ENCODE measurements at places on chromosomes 6 and 20.

DNA sequence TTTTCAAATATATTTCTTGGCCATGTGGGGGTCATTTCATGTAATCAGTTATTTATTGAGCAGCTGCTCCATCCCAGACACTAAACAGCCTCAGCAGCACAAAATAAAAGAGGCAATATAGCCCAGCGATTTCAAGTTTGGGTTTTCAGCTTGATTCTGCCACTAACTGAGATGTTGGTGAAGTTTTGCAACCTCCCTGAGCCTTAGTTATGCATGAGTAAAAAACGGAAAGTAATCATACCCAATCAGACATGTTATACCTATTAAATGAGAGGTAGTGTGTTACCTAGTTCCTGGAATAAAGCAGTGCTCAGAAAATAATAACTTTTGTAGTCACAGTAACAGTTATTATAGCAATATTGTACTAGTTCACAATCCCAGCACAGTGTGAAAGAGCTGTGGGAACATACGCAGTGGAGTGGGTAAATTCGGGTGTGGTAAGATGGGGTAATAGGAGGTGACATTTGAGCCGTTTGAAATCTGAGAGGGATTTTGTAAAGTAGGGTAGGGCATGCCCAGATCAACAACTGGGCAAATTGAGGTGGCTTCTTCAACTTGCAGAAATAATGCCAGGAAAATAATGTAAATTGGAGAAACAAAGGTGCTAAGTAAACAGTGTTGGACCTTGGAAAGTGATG lies 1.5 kb downstream of the SLC9A8 start:
- no peak for DNase-seq

DNA sequence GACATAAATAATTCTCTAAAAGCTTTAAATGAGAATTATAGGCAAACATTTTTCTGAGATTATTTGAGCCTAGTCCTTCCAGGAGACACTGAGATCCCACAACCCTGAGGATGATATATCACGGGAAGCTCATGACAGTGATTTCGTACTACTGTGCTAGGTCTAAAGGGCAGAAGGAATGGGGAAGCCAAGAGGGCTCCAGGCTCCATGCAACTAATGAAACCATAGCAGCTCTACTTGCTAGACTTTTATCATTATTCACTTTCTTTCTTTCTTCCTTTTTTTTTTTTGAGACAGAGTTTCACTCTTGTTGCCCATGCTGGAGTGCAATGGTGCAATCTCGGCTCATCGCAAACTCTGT lies 57.3 kb upstream of the SGK1 start:
- no peak for DNase-seq

GRCh38 chr6:21478883-21479539 lies 114.5 kb upstream of the SOX4 start:
- no peak for DNase-seq

- peak; percentile 34 for DNase-seq
Observed at GRCh38 chr20:38833154-38833856, 27.8 kb downstream of the PPP1R16B start.

- no peak for DNase-seq
Observed at GRCh38 chr6:104829183-104829958, 30.3 kb downstream of the HACE1 start.

DNA sequence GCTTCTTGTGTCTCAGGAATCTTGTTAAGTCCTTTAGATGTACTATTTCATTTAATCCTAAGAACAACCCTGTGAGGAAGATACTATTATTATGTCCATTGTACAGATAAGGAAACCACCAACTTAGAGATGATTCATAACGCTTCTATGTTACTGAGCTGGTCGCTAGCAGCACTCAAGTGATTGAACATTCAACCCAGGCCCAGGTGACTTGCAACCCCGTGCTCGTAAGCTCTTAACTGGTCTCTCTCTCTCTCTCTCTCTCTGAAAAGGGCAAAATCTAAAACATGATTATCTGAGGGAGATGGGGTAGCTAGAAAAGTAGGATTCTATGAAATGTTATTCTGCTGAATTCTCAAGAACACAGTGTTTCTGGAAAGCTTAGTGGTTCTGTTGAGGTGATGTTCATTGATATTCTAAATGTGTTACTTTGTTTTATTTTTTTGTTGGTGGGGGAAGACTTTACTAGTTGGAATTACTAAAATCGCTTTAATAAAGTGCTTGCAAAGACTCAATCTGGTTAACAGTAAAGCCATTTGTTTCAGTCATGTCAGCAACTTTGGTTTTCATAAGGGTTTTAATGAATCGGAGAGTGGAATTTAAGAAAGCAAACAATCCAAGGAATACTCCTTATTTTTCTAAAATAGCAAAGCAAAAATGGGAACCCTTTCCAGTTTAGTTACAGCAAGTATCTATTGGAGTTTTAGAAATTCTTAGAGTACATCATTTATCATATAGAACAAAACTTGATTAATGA lies 265.0 kb upstream of the TAB2 start:
- no peak for DNase-seq

DNA sequence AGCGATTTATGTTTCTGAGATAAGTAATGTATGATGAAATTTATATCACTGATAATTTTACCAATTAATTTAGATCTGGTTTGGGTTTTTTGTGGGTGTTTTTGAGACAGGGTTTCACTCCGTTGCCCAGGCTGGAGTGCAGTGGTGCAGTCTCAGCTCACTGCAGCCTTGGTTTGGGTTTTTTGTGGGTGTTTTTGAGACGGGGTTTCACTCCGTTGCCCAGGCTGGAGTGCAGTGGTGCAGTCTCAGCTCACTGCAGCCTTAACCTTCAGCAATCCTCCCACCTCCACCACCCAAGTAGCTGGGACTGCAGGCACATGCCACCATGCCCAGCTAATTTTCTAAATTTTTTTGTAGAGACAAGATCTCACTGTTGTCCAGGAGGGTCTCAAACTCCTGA lies 13.0 kb downstream of the MRS2 start:
- no peak for DNase-seq

GRCh38 chr20:45798935-45799642 lies 7.3 kb downstream of the DNTTIP1 start:
- DNase-seq: peak; percentile 73

GRCh38 chr6:816510-817084 lies 123.7 kb upstream of the EXOC2 start:
- no peak for DNase-seq

GRCh38 chr6:156345700-156346099 lies 431.5 kb upstream of the ARID1B start:
- no peak for DNase-seq

DNA sequence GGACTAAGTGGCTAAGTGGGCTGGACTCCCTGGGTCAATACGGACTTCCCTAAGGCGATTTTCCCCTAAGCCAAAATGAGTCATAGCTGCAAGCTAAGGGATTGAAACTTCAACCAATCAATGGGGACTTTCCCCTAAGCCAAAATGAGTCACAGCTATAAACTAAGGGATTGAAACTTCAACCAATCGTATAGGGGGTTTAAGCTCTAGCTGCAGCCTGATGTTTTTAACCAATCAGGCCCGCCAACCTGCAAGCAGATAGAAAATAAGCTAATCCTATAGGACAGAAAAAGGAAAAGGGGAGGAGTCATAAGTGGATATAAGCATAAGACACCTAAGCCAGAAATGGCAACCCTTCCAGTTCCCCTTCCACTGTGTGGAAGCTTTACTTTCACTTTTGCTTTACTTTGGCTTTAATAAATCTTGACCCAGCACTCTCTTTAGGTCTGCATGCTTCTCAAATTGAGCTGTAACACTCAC lies 655.0 kb upstream of the HS3ST5 start:
- peak; percentile 27 for DNase-seq

- no peak for DNase-seq
Observed at GRCh38 chr6:49980898-49981297, 11.5 kb upstream of the DEFB113 start.

DNA sequence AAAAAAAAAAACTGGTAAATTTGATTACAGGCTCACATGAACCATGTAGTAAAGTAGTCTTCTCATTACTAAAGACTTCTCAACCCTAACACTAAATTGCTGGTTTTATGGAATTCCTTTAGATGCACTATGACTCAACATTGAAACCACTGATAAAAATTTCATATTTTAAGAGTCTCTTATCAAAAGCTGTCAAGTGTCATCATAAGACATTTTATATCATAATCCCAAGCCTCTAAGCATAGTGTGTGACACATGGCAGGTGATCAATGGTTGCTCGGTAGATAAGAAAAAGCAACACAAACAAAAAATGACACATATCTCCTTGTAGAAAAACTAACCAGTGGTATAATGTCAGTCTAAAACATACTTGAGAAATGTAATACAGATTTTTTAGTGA lies 258.4 kb downstream of the RNGTT start:
- no peak for DNase-seq

- no peak for DNase-seq
Observed at GRCh38 chr20:16955462-16955861, 207.3 kb downstream of the OTOR start.

DNA sequence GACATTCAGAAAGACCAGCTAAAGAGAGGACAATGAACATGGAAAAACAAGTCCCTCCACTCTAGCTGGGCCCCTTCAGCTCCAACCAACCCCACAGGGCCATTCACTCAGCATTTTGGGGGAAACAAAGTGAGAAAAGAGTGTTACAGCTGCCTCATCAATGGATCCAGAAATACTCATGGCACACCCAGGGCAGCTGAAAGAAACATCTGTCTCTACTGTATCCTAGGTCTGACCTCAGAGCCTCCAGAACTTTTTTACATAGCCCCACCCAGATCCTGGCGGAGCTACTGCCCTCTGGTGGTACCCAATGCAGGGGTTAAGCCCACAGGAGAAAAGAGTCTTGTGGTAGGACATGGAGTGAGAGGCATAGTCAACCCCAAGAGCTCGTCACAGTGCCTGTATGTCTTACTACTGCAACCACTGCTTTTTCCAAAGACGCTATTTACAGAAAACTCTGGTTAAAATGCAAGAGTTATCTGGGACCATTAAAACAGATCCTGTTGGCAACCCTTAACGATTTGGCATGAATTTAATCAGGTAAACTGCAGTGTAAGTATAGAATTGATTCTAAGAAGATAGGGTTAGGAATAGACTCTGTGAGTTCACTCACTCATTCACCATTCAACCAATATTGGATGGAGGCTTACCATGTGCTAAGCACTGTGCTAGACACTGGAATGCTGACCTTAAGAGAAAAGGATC lies 37.4 kb upstream of the FAM83C start:
- peak; percentile 14 for DNase-seq

- DNase-seq: peak; percentile 100
Observed at GRCh38 chr6:43170931-43171706, at the start of gene SRF. TSS of gene SRF (plus strand) at chr6:43171269. CDS start at chr6:43171657, 388 bp downstream.

- DNase-seq: no peak
Observed at GRCh38 chr6:47769982-47770381, 11.8 kb upstream of the OPN5 start.

GRCh38 chr6:137165375-137166246 lies 7.8 kb downstream of the IL22RA2 start:
- DNase-seq: peak; percentile 43

DNA sequence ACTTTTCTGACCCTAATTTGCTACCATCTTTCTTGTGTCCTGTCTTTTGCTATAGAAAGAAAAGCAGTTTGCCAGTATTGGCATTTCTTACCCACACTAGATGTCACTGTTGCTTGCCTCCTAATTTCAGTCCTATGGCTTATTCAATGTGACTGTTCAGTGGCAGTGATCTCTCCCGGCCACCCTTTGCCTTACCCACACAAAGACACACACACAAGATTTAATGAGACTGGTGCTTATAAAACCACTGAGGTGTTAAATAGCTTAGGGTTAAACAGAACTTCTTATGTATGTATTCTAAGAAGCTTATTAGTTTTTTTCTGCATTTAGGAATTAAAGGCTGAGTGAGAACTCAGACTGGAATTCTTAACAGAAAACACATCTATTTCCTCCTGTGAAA lies 233.6 kb upstream of the ASCC3 start:
- DNase-seq: no peak

GRCh38 chr20:25250508-25250907 lies 2.6 kb downstream of the PYGB start:
- DNase-seq: no peak

GRCh38 chr6:40160826-40161225 lies 226.6 kb upstream of the MOCS1 start:
- no peak for DNase-seq

DNA sequence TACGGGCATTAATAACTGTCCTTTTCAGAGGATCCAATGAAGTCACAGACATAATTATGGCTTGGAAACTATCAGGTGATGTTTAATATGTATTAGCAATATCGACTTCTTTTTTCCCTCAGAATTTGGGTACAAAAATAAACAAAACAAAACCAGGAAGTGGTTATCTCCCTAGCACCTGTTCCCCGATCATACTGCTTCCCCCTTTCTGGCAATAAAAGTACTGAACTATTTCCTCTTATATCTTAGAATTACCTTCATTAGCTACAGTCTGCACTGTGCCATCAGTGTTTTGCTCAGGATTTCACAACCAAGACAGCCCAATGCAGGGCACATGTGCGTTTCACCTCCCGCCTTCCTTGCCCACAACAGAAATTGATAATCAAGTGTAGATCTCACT lies 216.9 kb upstream of the BTBD3 start:
- no peak for DNase-seq

DNA sequence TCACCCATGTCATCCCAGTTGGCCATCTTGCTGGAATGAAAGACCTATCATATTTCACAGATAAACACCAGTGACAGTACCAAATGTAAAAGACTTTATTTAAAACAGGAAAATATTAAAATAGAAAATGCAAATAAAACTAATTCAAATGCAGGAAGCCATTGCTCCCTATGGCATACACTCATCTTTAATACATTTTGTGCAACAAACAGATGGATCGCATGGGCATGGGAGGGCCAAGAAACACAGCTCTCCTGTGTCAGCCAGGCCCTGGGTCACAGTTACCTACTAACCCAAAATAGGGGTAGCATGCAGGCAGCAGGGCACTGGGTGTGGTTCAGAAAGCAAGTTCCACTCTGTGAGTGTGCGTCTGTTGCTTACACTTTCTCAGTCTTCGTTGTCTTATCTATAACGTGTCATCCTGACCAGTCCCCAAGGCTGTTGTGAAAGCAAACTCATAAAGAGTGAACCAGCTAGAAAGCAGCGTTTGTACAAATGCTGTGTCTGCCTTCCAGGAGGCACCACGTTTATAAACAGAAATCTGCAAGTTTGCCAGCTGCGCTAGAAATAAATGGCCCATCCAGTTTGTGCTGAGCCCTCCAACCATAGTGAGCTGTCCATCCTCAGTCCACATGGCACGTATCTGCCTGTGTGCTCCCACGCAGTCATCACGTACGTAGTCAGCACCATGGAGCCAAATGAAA lies 180.5 kb downstream of the SYNDIG1 start:
- DNase-seq: no peak

GRCh38 chr6:6438286-6438685 lies 117.8 kb upstream of the F13A1 start:
- no peak for DNase-seq

GRCh38 chr6:27053738-27054137 lies 193.8 kb upstream of the PRSS16 start:
- no peak for DNase-seq
